ENCODE measurements at places on chromosomes 6 and 20. TPM values are rescaled to one million over a fixed set of nuclear protein-coding genes. Genes with fewer than 3 reads are reported as not detected.

VAPB gene
- 11.1 TPM for total RNA-seq

TBC1D32 gene
- 27.5 TPM for total RNA-seq

TRIM10 gene
- total RNA-seq: not detected

SMOC2 gene
- total RNA-seq: not detected

PI3 gene
- total RNA-seq: not detected

POM121L2 gene
- not detected for total RNA-seq

PTK7 gene
- 3.3 TPM for total RNA-seq

HSP90AB1 gene
- total RNA-seq: 474 TPM

MOG gene
- total RNA-seq: not detected

SGK1 gene
- 5.2 TPM for total RNA-seq

SRXN1 gene
- total RNA-seq: 1.0 TPM

MUC21 gene
- total RNA-seq: not detected

SCRT2 gene
- not detected for total RNA-seq

ADA gene
- not detected for total RNA-seq

GRM1 gene
- total RNA-seq: 0.40 TPM

RFX6 gene
- not detected for total RNA-seq

PNLDC1 gene
- total RNA-seq: 0.11 TPM

BPI gene
- not detected for total RNA-seq

CCDC170 gene
- total RNA-seq: not detected

WFDC10B gene
- not detected for total RNA-seq

WFDC12 gene
- not detected for total RNA-seq

PRR18 gene
- not detected for total RNA-seq

SLC24A3 gene
- not detected for total RNA-seq

NKX2-2 gene
- total RNA-seq: not detected

DEFB112 gene
- not detected for total RNA-seq

GPRC6A gene
- not detected for total RNA-seq

OR12D1 gene
- not detected for total RNA-seq

MATN4 gene
- not detected for total RNA-seq

ADGRF4 gene
- not detected for total RNA-seq

CRIP3 gene
- 55.0 TPM for total RNA-seq

SLC32A1 gene
- total RNA-seq: not detected

SLC13A3 gene
- total RNA-seq: not detected

SLC22A1 gene
- 0.78 TPM for total RNA-seq

ASIP gene
- not detected for total RNA-seq
